ENCODE measurements at places on chromosomes 3 and 15.
A peak's percentile ranks its signal among the peaks of the same experiment; 100 is the strongest.

DNA sequence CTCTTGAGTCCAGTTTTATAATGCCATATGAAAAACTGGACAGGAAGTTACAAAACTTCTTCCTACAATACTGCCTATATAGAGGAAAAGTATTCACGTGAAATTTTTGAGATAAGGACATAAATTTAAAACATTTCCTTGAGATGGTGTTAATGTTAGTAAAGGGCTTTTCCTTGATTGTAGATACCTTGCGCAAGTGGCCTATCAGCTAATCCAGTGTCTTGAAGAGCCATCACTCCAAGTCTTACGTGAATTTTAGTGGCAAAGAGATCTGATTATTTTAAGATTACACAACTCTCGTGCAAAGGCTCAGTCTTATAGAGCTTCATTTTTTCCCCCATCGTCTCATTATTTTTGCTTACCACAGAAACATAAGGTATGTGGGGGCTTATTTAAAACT, 18.4 kb downstream of the C3orf38 start:
- no peak overlapping the region for H3K27ac ChIP-seq
- no peaks in the 10 kb centered on the region for H3K4me1 ChIP-seq
- DNase-seq: no peak
- no peaks in the 10 kb centered on the region for H3K27me3 ChIP-seq
- no peak overlapping the region for H3K4me3 ChIP-seq

GRCh38 chr3:177713928-177714900, 516.9 kb upstream of the TBL1XR1 start:
- no peak overlapping the region for H3K4me3 ChIP-seq
- peaks cover 4% of the 10 kb centered on the region for H3K27me3 ChIP-seq
- no peak for DNase-seq
- H3K4me1 ChIP-seq: no peaks in the 10 kb centered on the region
- no peaks in the 10 kb centered on the region for H3K36me3 ChIP-seq

- no peaks in the 10 kb centered on the region for H3K36me3 ChIP-seq
- H3K27me3 ChIP-seq: no peaks in the 10 kb centered on the region
- DNase-seq: no peak
- H3K4me3 ChIP-seq: no peak overlapping the region
- H3K4me1 ChIP-seq: no peaks in the 10 kb centered on the region
Measured at GRCh38 chr3:152742368-152743347, 92.3 kb upstream of the P2RY1 start.

DNA sequence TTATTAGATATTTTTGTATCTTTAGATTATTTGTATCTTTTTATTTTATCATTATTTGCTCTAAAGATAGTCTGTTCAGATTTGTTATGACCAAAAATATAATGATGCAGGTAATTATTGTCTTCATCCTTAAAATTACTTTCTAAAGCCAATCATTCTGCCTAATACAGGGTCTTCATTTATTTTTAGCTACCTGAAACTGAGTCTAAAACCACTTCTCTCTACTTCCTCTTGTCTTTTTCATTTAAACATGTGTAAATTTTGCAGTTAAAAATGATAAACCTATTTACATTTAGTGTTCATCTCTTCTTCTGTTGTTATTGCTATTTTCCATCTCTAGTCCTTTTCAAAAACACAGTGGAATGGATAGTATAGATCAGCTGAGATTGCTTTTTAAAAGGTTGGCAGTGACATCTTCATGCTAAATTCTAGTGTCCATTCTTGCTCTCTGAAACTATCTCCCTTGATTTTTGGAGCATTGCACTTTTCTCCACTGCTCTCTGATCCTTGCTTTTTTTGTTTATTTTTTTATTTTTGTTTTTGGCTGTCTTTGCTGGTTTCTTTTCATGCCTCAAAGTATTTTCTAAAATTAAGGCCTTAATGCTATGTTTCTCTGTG, 91.8 kb downstream of the UBE2E2 start:
- no peak overlapping the region for H3K4me3 ChIP-seq
- H3K4me1 ChIP-seq: no peaks in the 10 kb centered on the region
- H3K27me3 ChIP-seq: no peaks in the 10 kb centered on the region

- H3K27me3 ChIP-seq: peaks cover 2% of the 10 kb centered on the region
- H3K4me3 ChIP-seq: no peak overlapping the region
- no peaks in the 10 kb centered on the region for H3K36me3 ChIP-seq
- H3K27ac ChIP-seq: no peak overlapping the region
Measured at GRCh38 chr3:49636883-49637609, 37.1 kb upstream of the APEH start.

DNA sequence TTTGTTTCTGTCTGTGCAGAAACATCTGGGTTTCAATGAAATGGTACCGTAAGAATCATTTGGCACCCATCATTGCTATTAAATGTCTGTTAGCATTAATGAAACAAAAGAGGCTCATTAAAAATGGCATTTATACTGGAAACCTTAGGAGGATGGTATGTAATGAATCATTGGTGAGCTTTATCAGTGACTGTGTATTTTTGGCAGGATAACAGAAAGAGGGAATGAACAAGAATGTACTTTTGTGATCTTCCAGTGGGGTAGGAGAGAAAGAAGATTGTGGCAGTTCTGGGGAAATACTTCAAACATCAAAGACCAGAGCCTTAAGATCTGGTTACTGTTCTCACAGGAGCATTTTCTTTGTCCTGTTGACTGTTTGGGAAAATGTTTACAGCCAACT, 4.7 kb upstream of the DCBLD2 start:
- DNase-seq: no peak
- peaks cover 32% of the 10 kb centered on the region for H3K27me3 ChIP-seq
- no peak overlapping the region for H3K4me3 ChIP-seq
- peaks cover 3% of the 10 kb centered on the region for H3K36me3 ChIP-seq
- H3K27ac ChIP-seq: no peak overlapping the region

DNA sequence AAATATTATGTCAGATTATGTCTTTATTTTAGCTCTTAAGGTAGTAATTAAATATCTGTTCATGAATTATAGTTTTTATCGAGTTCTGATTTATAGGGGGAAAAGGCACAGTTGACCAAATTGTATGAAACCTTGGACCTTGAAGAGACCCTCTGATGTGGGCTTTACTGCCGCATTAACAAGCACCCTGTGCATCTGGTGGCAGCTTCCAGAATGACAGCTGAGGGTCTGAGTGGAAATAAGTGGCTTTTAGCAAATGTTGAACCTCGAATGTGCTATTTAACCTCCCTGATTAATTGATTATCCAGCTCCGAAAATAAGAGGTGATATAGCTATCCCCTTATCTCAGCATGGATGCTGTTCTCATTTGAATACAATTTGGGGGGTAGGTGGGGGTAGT, 87.0 kb downstream of the TMEM108 start:
- H3K4me1 ChIP-seq: no peaks in the 10 kb centered on the region
- H3K36me3 ChIP-seq: no peaks in the 10 kb centered on the region
- H3K27me3 ChIP-seq: peaks cover 15% of the 10 kb centered on the region
- no peak overlapping the region for H3K4me3 ChIP-seq

DNA sequence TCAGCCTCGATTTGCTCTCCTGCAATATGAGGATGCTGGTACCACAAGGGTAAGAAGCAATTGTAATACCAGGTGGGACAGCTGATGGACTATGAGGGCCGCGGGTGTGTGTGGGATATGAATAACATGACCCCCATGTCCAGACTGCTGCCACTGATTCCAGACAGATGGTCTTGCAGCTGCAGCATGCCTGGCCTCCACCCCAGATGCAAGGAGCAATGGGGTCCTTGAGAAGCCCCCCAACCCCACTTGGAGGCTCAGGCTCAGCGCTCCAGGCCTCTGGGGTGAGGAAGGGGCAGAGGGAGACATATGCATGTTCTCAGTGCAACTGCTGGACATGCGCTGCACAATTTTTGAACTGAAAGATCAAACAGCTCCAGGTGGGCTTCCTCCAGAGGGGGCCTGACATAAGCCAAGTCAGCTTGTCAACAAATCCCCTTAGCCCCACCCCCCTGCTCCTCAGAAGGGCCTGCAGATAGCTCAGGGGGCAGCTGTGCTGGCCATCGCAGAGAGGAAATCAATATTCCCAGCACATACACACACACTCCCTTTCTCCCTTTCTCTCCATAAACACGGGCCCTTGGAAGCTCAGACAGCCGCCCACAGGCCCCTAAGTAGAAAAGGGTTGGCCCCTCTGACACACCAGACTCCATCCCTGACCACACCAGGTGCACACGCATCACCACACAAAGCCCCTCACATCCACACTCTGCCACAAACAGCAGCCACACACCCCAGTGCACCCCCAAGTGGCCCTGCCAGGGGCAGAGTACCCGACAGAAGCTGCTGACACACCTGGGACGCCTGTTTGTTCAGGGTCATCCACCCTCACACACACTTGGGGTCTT, 107.0 kb downstream of the IQSEC1 start:
- H3K4me3 ChIP-seq: peak overlapping the region; percentile 50
- peaks cover 70% of the 10 kb centered on the region for H3K4me1 ChIP-seq
- no peak overlapping the region for H3K27ac ChIP-seq

- DNase-seq: no peak
- peaks cover 3% of the 10 kb centered on the region for H3K36me3 ChIP-seq
- H3K27me3 ChIP-seq: no peaks in the 10 kb centered on the region
- no peak overlapping the region for H3K4me3 ChIP-seq
Measured at GRCh38 chr15:66452971-66453580, 44.5 kb downstream of the SNAPC5 start.
